ENCODE measurements at places on chromosomes 6 and 20.

- DNase-seq = no peak
Measured at GRCh38 chr6:83216806-83217205, 23.6 kb downstream of the RWDD2A start.

GRCh38 chr20:48338717-48339116, 489.1 kb downstream of the PREX1 start:
- DNase-seq = no peak

- DNase-seq = peak; percentile 56
Measured at GRCh38 chr20:44056010-44056698, 130.8 kb downstream of the JPH2 start.

DNA sequence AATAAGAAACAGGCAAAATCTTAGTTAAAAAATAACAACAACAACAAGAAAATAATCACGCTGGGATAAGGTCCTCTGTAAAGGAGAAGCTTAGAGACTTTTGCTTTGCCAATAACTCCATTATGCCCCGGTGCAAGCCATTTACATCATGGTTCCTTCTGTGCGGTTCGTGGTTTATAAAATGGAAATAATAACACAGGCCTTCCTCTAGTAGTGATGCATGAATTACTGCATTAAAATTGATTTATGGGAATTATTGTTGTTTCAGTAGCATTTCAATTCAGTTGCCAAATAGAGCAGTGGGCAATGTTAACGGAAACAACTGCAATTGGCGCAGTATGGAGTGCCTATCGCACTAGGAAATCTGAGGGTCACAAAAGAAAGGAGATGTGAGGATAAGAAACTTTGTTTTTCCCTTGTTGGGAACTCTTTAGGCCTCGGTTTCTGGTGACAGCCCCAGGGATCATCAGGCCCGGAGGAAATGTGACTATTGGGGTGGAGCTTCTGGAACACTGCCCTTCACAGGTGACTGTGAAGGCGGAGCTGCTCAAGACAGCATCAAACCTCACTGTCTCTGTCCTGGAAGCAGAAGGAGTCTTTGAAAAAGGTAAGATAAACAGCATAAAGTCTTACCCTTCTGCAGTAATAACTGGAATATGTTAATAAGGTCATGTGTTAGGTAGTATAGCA, 1.1 kb downstream of the CD109 start:
- no peak for DNase-seq

- DNase-seq = no peak
Measured at GRCh38 chr20:41178495-41178894, 41.2 kb downstream of the PLCG1 start.

GRCh38 chr20:19176470-19177052, 35.9 kb upstream of the SLC24A3 start:
- no peak for DNase-seq

DNA sequence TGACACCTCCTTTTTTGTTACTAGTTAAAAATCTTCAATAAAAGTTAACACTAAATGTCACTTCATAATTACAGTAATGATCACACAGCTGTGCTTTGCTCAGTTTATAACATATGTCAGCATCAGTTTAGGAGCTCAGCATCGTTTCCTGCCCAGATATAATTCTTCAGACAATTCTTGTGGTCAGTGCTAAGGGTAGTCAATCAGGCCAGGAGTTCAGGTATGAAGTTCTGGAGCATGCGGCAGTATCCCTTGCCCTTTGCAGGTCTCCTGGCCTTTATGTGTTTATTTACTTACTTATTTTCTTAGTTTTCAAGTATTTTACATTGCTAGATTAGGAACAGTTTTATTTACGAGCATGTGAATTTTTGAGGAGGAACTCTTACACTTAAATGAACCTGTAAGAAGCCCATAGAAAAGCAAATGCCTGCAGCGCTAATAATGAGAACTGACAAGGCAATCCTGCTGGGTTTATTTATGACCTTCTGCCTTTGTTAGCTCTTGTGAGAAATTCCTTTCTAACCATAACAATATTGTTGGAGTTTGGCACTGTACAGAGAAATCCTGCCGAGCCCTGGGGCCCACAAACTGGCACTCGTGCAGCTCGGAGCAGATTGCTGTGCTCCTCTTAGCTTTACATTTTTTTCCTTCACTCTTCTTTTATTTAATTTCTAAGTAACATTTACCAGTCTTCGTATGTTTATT, 252.8 kb downstream of the TMEM242 start:
- no peak for DNase-seq

GRCh38 chr6:25550631-25551030, 101.4 kb upstream of the SCGN start:
- DNase-seq = no peak

GRCh38 chr20:49478754-49479689, 3.4 kb downstream of the KCNB1 start:
- DNase-seq = no peak

- no peak for DNase-seq
Measured at GRCh38 chr6:1931817-1932216, 313.6 kb downstream of the GMDS start.

All from activated CD4-positive, alpha-beta T cell treated with anti-CD3 and anti-CD28 coated beads for 1 hour (primary cell).